T-helper 17 cell (primary cell): ENCODE measurements at places on chromosomes 1 and 21. TPM values are rescaled to one million over a fixed set of nuclear protein-coding genes. Genes with fewer than 3 reads are reported as not detected.

Gene TEX38
- not detected for total RNA-seq

Gene IL20
- total RNA-seq, result not detected

Gene RUNX1
- total RNA-seq, result 110 TPM

Gene ADORA1
- total RNA-seq, result 0.15 TPM

Gene TCEA3
- total RNA-seq, result 12.3 TPM

GRCh38 chr1:159941591-159942560, 3.5 kb downstream of the IGSF9 start:
- peaks cover 72% of the 10 kb centered on the region for H3K27me3 ChIP-seq
- H3K36me3 ChIP-seq, result peaks cover 5% of the 10 kb centered on the region
- no peak for DNase-seq
- H3K4me1 ChIP-seq, result peaks cover 21% of the 10 kb centered on the region
- no peak overlapping the region for H3K27ac ChIP-seq

DNA sequence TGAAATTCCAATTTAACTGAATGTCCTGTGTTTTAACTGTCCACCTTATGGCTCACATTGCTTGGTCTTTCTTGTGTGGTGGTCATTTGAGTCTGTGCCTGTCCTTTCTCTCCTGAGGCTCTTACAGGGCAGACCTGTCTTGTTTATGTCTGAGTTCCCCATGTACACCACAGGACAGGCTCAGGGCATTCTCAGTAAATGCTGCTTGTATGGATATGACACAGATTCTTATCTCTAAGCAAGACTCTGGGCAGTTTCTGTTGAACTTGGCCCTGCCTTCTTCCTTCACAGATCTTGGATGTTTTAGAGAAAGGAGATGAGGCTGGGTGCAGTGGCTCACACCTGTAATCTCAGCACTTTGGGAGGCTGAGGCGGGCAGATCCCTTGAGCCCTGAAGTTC, 159.1 kb upstream of the CSF3R start:
- H3K4me3 ChIP-seq, result no peak overlapping the region
- no peak for DNase-seq
- H3K27me3 ChIP-seq, result peaks cover 61% of the 10 kb centered on the region
- H3K4me1 ChIP-seq, result no peaks in the 10 kb centered on the region
- H3K36me3 ChIP-seq, result peaks cover 4% of the 10 kb centered on the region

DNA sequence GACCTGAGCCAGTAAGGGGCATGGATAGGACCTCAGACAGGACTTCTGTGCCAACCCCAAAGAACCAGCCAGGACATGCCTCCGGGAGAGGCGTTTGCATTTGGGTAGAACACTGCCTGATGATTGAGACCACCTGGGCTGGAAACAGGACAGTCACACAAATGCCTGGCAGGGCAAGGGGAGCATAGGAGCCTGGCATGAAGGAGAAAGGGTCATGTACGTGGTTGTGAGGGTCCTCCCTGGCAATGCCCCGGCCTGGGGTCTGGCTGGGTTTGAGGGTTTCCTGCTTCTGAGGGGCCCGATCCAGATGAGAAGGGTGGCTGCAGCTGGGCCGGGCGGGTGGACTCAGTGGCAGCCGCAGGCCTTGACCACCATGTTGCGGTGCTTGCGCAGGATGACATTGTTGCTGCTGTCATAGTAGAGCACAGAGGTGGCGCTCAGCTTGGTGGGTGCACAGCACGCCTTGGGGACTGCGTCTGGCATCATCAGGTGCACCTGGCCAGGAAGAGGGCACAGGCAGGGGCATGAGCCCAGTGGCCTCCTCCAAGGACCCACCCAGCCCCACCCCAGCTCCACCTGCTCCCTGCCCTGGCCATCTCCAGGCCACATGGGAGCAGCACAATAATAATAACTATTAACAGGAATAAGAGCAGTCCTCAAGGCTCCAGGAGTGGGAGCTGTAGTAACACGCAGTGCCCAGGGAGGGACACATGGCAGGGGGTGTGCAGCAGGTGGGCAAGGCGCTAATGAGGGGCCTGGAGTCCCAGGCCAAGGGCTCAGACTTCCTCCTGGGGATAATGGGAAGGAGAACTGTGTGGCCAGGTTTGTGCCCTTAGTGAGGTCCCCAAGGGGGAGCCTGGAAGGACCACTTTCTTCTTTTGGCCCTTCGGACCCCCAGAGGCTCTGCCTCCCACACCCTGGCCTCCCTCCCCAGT, 10.8 kb downstream of the OXCT2 start:
- peaks cover 7% of the 10 kb centered on the region for H3K36me3 ChIP-seq
- no peak overlapping the region for H3K27ac ChIP-seq
- H3K27me3 ChIP-seq, result no peaks in the 10 kb centered on the region
- no peak for DNase-seq

- peaks cover 2% of the 10 kb centered on the region for H3K4me1 ChIP-seq
- H3K4me3 ChIP-seq, result no peak overlapping the region
- H3K36me3 ChIP-seq, result no peaks in the 10 kb centered on the region
- H3K27ac ChIP-seq, result no peak overlapping the region
- peaks cover 34% of the 10 kb centered on the region for H3K27me3 ChIP-seq
Measured at GRCh38 chr1:200179126-200179780, 151.7 kb downstream of the NR5A2 start.

- no peak for DNase-seq
- peak overlapping the region; percentile 97 for H3K27ac ChIP-seq
- no peaks in the 10 kb centered on the region for H3K36me3 ChIP-seq
- no peaks in the 10 kb centered on the region for H3K27me3 ChIP-seq
Measured at GRCh38 chr1:27658951-27659496, 13.0 kb downstream of the IFI6 start.

- H3K4me1 ChIP-seq, result peaks cover 2% of the 10 kb centered on the region
- no peaks in the 10 kb centered on the region for H3K36me3 ChIP-seq
- DNase-seq, result no peak
- H3K27me3 ChIP-seq, result no peaks in the 10 kb centered on the region
Measured at GRCh38 chr1:24771574-24771973, 26.3 kb downstream of the CLIC4 start.

DNA sequence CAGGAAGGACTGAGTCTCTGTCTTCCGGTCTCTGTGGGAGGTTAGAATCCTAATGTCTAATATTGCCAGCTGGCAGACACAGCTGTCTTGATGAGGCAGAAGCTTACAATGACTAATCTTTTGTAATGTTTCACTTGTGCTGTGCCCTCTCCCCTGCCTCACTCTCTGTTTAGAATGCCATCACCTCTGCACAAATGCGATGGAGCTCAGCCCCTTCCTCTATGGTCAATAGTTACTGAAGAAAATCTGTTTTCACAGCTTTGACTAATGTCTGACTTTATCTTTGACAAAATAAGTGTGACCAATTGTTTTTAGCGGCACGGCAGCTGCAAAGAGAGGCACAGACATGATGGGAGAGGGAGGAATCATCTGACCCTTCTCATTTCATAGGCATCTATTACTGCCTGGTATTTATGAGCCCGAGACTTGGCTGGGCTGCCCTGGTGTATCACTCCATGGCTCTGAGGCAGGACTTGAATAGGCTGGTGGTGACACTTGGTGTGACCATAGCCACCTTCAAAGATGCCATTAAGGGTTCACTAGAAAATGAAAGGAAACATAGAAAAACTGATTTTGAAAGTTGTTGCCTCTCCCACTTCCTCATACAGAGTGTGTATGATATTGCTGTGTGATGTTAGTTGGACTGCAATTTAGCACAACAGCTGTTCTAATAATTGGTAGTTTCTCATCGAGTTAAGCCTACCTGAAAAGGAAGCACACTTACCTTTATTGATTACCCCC, 163.2 kb upstream of the NBPF11 start:
- no peak for DNase-seq
- no peak overlapping the region for H3K4me3 ChIP-seq
- peaks cover 2% of the 10 kb centered on the region for H3K36me3 ChIP-seq
- H3K4me1 ChIP-seq, result peaks cover 15% of the 10 kb centered on the region
- peaks cover 49% of the 10 kb centered on the region for H3K27me3 ChIP-seq

- H3K4me3 ChIP-seq, result peak overlapping the region; percentile 86
- H3K27ac ChIP-seq, result peak overlapping the region; percentile 29
- H3K27me3 ChIP-seq, result no peaks in the 10 kb centered on the region
Measured at GRCh38 chr1:199041173-199041914, 402.5 kb downstream of the PTPRC start.

DNA sequence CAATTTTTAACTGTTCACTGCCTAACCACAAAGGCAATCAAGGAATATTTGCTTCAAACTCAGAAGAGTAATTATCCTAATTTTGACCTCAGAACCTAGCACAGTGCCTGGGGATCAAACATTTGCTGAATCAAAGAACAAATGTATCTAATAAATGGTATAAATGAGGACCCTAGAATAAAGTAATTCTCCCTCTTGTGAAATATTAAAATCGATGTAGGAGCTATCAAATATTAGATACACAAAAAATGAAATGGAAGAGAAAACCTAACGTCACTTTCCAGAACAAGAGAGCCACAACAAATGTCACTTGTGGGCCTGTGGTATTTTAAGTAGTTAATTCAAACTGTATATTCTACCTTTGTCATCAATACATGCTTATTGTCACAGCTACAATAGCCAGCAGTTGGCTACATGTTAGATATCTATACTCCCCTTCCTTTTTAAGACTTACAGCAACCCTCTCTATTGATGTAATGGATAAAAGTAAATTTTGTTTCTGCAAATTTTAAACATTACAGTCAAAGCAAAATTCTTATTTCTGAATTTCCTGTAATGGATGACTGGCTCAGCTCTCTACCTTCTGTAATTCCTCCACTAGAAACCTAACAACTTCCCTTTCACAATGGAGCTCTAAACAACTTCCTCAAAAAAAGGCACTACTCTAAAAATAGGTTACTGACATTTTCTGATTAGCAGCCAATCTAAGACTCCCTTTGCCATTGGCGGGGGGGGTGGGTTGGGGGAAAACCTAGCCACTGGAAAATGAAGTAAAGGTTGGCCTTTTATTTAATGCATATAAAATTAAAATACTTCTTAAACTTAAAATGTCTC, 37.6 kb downstream of the PUM1 start:
- H3K4me3 ChIP-seq, result peak overlapping the region; percentile 49
- peaks cover 2% of the 10 kb centered on the region for H3K36me3 ChIP-seq
- H3K27me3 ChIP-seq, result no peaks in the 10 kb centered on the region
- no peak for DNase-seq
- H3K27ac ChIP-seq, result peak overlapping the region; percentile 78

DNA sequence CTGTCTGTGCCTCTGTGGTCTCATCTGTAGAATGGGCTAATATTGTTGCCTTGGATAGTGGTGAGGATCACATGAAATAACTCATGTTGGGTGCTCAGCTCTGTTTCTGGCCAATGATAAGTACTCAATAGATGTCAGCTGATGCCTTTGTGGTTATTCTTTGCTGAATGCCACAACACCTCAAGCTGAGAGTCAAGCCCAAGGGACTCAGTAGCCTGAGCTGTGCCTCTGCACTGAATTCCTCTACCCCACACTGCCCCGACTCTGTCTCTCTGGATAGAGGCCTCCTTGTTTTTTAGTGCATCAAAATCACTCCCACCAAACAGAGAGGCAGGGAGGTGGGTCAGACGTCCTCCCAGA, 196.1 kb upstream of the VAMP3 start:
- H3K27ac ChIP-seq, result no peak overlapping the region
- no peaks in the 10 kb centered on the region for H3K4me1 ChIP-seq
- H3K27me3 ChIP-seq, result peaks cover 18% of the 10 kb centered on the region
- H3K36me3 ChIP-seq, result no peaks in the 10 kb centered on the region

DNA sequence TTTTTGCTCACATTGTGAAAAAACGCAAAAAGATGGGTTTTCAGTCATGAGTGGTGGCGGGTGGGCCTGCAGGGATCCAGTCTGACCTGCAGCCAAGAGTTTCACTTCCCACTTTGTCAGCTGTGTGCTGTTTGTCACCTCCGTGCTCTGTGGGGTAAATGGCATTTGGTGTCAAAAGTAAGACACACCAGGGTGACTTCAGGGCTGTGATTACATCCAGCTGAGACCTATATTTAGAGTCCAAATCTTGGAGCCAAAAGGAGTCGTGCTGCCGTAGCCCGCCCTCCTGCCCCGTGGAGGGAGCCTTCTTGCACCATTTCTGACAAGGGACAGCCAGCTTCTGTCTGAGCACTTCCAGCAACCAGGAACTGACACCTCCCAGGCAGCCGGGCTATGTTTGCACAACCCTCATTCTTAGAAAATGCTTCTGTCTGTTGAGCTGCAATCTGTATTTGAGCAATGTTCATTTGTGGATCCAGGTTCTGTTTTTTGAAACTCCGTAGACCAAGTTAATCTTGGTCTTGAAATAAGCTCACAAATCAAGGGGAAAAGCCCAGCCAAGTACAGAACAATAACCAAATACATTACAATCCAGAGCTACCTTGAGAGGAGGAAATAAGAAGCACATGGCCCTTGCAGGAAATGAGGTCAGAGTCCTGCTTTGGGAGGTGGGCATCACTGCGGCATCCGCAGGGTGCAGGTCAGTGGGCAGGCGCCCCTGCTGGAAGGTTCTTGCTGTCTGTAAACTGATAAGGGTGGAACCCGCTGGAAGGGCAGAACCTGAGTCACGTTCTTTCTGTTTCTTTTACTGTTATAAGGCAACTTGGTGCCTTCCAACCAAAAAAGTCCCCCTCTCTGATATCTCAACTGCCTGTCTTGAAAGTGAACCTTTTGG, 14.4 kb downstream of the ABCG1 start:
- H3K27ac ChIP-seq, result peak overlapping the region; percentile 99
- H3K4me3 ChIP-seq, result peak overlapping the region; percentile 88
- DNase-seq, result peak; percentile 71
- H3K36me3 ChIP-seq, result no peaks in the 10 kb centered on the region
- no peaks in the 10 kb centered on the region for H3K27me3 ChIP-seq

GRCh38 chr1:14954210-14954609, 199.3 kb upstream of the TMEM51 start:
- peaks cover 6% of the 10 kb centered on the region for H3K27me3 ChIP-seq
- H3K4me1 ChIP-seq, result no peaks in the 10 kb centered on the region
- no peaks in the 10 kb centered on the region for H3K36me3 ChIP-seq
- H3K4me3 ChIP-seq, result no peak overlapping the region
- H3K27ac ChIP-seq, result no peak overlapping the region
- DNase-seq, result no peak

DNA sequence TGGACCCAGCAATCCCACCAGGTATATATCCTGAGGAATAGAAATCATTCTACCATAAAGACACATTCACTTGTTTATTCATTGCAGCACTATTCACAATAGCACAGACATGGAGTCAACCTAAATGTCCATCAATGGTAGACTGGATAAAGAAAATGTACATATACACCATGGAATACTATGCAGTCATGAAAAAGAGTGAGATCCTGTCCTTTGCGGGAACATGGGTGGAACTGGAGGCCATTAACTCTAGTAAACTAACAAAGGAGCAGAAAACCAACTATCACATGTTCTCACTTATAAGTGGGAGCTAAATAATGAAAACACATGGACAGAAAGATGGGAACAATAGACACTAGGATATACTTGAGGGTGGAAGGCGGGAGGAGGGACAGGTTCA, 36.1 kb upstream of the PRKACB start:
- no peaks in the 10 kb centered on the region for H3K27me3 ChIP-seq
- H3K36me3 ChIP-seq, result peaks cover 2% of the 10 kb centered on the region
- H3K4me3 ChIP-seq, result no peak overlapping the region
- no peak overlapping the region for H3K27ac ChIP-seq
- DNase-seq, result no peak
- peaks cover 6% of the 10 kb centered on the region for H3K4me1 ChIP-seq

DNA sequence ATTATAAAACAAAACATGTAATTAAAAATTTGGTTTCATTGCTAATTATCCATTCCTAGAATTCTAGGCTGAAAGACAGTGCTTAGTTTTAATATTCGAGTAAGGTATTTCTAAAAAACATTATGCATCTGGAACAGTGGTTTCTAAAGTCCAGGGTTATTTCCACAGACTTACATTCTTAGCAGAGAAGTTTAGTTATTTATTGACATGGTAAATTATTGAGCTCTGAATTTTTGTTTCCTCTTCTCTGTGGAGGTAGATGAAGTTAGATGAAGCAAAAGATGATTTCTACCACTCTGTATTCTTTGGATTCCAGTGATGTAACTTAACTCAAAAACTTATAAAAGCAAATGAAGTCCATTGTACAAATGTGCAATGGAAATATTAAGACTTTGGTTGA, 709.4 kb downstream of the MRPL39 start:
- no peaks in the 10 kb centered on the region for H3K36me3 ChIP-seq
- H3K27me3 ChIP-seq, result no peaks in the 10 kb centered on the region
- H3K27ac ChIP-seq, result no peak overlapping the region
- DNase-seq, result no peak
- H3K4me1 ChIP-seq, result no peaks in the 10 kb centered on the region
- H3K4me3 ChIP-seq, result no peak overlapping the region
